ENCODE measurements at places on chromosomes 3 and 15. TPM values are rescaled to one million over a fixed set of nuclear protein-coding genes. Genes with fewer than 3 reads are reported as not detected.

Gene SHC4
- not detected for polyA plus RNA-seq

Gene GPR149
- polyA plus RNA-seq, result not detected

Gene STX19
- 0.26 TPM for polyA plus RNA-seq

Gene SAMD7
- not detected for polyA plus RNA-seq

Gene NOX5
- polyA plus RNA-seq, result not detected

Gene PIF1
- polyA plus RNA-seq, result 2.4 TPM

Gene CPN2
- polyA plus RNA-seq, result not detected

Gene SPESP1
- 1.3 TPM for polyA plus RNA-seq

Gene NXPE3
- polyA plus RNA-seq, result 30.4 TPM

Gene C15orf62
- 0.09 TPM for polyA plus RNA-seq

Gene LYSMD2
- 66.6 TPM for polyA plus RNA-seq

Gene PLA2G4D
- not detected for polyA plus RNA-seq

Gene KCNMB2
- not detected for polyA plus RNA-seq

Data from IgD-negative memory B cell (primary cell).